ENCODE measurements at places on chromosomes 1 and 21. TPM values are rescaled to one million over a fixed set of nuclear protein-coding genes. Genes with fewer than 3 reads are reported as not detected.

The CCDC185 gene
- not detected for total RNA-seq

DNA sequence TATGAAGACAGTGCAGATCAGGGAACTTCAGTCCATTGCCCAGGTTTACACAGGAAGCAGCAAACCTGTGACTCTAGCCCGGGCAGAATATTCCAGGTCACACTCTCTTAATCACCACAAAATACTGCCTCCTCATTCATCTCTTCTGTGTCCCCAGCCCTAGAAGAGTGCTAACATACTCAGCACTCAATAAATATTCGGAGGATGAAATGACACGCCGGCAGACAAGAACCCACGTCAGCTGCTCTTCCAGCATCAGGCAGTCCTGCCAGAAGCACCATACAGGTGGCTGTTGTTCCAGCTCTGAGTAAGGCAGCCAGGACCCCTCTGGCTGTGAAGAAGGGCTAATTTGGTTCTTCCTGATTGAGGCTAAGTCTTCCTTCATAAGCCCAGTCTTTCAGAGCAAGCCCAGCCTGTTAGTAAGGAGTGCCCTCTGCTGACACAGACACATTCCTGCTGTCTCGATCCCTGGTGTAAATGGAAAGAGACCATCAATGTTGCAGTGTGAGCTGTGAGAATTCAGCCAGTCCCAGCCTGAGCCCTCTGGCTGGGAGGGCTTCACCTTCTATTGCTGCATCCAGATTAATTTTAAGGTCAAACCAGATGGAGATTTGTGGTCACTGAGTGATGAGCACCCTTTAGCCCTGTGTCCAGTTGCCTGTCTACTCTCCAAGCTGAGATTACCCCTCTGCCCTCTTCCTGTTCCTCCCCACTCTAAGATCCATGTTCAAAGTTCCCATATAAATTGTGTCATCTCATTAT is 45.0 kb upstream of the KIRREL1 start:
- DNase-seq: no peak

The NR1I3 gene
- not detected for total RNA-seq

The ADAMTS5 gene
- total RNA-seq: 60.0 TPM

The FCGR1A gene
- total RNA-seq: 9.3 TPM

DNA sequence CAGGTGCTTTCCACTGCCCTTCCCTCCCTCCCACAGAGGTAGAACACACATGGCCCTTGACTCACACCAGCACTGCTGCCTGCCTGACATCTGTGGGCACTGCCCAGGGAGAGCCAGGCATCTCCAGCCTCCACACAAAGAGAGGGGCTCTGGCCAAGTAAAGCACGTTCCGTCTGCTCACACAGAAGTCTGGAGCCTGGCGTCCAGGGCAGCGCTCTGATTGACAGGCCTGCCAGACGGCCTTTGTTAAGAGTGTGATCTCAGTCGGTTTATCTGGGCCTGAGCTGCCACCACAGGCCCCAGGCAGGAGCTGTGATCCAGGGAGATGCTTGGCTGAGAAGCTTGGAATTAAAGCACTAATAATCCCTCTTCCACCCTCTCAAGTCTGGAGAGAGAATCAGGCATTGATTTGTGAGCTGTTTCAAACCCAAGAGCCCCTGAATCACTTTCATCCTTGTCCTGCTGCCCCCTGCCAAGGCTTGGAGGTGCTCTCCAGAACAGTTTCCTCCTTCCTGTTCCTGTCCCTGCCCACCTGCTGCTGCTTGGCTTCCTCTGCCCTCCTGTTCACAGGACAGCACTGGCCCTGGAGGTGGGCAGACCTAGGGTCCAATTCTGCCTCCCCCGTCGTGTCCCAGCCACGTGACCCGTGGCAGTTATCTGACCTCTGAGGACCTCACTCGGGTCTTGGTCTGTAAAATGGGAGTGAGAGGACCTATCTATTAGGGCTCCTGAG is 3.7 kb downstream of the DMRTB1 start:
- peak; percentile 72 for DNase-seq

DNA sequence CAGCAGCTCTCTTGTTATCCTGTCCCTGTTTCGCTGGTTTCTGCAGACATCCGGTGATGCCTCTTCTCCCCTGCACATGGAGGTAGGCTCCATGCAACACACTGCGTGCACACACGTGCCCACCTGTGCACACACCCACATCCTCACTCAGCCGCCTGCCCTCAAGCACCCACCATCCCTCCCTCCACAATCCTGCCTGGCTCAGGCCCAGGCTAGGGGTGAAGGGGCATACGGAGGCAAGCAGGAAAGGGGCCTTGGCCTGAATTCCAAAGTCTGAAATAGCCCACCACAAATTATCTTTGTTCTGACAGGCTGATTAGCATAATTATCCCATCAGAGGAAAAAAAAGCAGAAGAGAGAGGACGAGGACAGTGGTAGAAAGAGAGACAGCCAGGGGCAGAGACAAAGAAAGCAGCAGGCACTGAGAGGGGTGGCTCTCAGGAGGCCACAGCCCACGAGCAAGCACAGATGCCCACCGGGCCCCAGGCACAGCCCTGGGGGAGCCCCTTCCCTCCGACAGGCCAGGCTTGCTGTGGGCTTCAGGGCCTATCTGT is 73.2 kb downstream of the GRIK3 start:
- DNase-seq: no peak
